ENCODE measurements at places on chromosomes 6 and 20. TPM values are rescaled to one million over a fixed set of nuclear protein-coding genes. Genes with fewer than 3 reads are reported as not detected.
A peak's percentile ranks its signal among the peaks of the same experiment; 100 is the strongest.

- no peaks in the 10 kb centered on the region for H3K4me1 ChIP-seq
- peaks cover 25% of the 10 kb centered on the region for H3K27me3 ChIP-seq
- no peak overlapping the region for H3K27ac ChIP-seq
- H3K36me3 ChIP-seq, result no peaks in the 10 kb centered on the region
Observed at GRCh38 chr6:27591699-27592480, 119.0 kb upstream of the ZNF184 start.

GRCh38 chr20:54067606-54068174, 2.7 kb downstream of the BCAS1 start:
- H3K4me3 ChIP-seq, result peak overlapping the region; percentile 70
- peaks cover 35% of the 10 kb centered on the region for H3K4me1 ChIP-seq
- peak; percentile 78 for DNase-seq
- no peaks in the 10 kb centered on the region for H3K27me3 ChIP-seq
- H3K36me3 ChIP-seq, result no peaks in the 10 kb centered on the region

DNA sequence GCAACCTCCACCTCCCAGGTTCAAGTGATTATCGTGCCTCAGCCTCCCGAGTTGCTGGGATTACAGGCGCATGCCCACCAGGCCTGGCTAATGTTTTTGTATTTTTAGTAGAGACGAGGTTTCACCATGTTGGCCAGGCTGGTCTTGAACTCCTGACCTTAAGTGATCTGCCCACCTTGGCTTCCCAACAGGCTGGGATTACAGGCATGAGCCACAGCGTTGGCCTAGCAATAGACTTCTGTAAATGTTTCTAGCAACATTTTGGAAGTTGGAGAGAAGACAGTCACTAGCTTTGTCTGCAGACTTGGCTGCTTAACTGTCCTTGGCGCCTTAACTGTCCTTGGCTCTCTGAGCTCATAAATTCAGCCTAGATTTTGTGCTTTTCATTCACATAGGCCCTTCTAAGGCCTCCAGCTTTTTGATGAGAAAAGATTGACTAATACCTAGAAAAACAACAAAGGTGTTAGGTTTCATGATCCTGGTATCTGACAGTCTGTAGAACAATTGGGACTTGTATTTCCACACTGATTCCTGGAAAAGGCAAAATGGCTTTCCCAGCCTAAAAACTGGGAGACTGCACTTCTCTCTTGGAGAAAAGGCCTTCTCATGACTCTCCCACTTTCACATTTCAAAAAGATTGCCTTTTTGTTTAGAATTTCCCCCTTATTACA, 49.7 kb downstream of the OR2B2 start:
- H3K4me1 ChIP-seq, result peaks cover 5% of the 10 kb centered on the region
- no peak overlapping the region for H3K4me3 ChIP-seq
- no peak for DNase-seq
- H3K27ac ChIP-seq, result no peak overlapping the region
- H3K27me3 ChIP-seq, result peaks cover 3% of the 10 kb centered on the region

- H3K27me3 ChIP-seq, result no peaks in the 10 kb centered on the region
- no peak for DNase-seq
- H3K27ac ChIP-seq, result no peak overlapping the region
- H3K4me3 ChIP-seq, result no peak overlapping the region
- H3K4me1 ChIP-seq, result no peaks in the 10 kb centered on the region
Observed at GRCh38 chr6:160226118-160226591, 32.5 kb downstream of the SLC22A2 start.

- DNase-seq, result no peak
- no peaks in the 10 kb centered on the region for H3K27me3 ChIP-seq
- H3K4me3 ChIP-seq, result no peak overlapping the region
- no peaks in the 10 kb centered on the region for H3K36me3 ChIP-seq
Observed at GRCh38 chr20:12028771-12029170, 111.1 kb downstream of the BTBD3 start.

- no peak overlapping the region for H3K4me3 ChIP-seq
- H3K4me1 ChIP-seq, result peaks cover 6% of the 10 kb centered on the region
- H3K27me3 ChIP-seq, result peaks cover 38% of the 10 kb centered on the region
Observed at GRCh38 chr6:27492631-27493190, 19.8 kb upstream of the ZNF184 start.

GRCh38 chr20:8089668-8090067, 42.4 kb upstream of the PLCB1 start:
- no peaks in the 10 kb centered on the region for H3K36me3 ChIP-seq
- H3K27ac ChIP-seq, result no peak overlapping the region
- H3K4me1 ChIP-seq, result peaks cover 6% of the 10 kb centered on the region

DNA sequence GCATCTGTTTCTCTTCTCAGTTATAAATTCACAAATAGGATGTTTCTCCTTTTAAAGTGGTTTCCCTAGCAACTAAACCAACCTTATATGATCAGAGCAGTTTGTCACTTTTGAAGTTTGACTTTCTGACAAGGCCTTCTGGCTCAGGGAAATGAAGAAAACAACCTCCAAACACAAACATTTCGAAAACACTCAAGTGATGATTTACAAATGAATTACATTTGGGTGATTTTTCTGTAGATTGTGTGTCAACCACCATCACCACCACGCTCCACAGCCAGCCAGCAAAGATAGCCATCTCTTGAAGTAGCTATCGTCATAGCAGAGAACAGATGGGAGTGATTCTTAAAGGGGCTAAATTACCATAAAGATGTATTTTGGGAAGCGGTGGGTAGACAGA, 16.5 kb upstream of the MLIP start:
- DNase-seq, result no peak
- no peak overlapping the region for H3K4me3 ChIP-seq
- peaks cover 6% of the 10 kb centered on the region for H3K4me1 ChIP-seq
- H3K27ac ChIP-seq, result no peak overlapping the region
- H3K27me3 ChIP-seq, result peaks cover 5% of the 10 kb centered on the region
- H3K36me3 ChIP-seq, result no peaks in the 10 kb centered on the region

DNA sequence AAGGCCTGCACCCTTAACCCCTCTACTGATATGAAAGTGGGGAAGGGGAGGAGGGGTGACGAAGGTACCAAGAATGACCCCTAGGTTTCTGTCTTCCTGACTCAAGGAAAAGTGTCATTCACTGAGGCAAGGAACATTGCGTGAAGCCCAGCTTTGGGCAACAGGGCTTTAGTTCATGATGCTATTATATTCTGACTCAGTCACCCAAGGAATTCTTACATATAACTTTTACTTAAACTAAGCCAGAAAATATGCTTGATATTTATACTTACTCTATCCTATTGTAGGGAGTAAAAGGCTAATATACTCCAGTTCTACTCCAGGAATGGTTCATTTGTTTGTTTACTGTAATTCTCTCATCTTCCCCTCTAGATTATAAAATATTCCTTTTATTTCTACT, 60.5 kb downstream of the DOP1A start:
- H3K4me1 ChIP-seq, result no peaks in the 10 kb centered on the region
- no peak overlapping the region for H3K4me3 ChIP-seq
- no peaks in the 10 kb centered on the region for H3K27me3 ChIP-seq
- H3K36me3 ChIP-seq, result peaks cover 27% of the 10 kb centered on the region

- H3K27me3 ChIP-seq, result no peaks in the 10 kb centered on the region
- no peaks in the 10 kb centered on the region for H3K36me3 ChIP-seq
- no peak for DNase-seq
Observed at GRCh38 chr6:110831405-110831804, 16.1 kb upstream of the CDK19 start.

GRCh38 chr6:57183336-57183735, 11.2 kb downstream of the BAG2 start:
- peaks cover 20% of the 10 kb centered on the region for H3K36me3 ChIP-seq
- H3K4me1 ChIP-seq, result no peaks in the 10 kb centered on the region
- DNase-seq, result no peak

DNA sequence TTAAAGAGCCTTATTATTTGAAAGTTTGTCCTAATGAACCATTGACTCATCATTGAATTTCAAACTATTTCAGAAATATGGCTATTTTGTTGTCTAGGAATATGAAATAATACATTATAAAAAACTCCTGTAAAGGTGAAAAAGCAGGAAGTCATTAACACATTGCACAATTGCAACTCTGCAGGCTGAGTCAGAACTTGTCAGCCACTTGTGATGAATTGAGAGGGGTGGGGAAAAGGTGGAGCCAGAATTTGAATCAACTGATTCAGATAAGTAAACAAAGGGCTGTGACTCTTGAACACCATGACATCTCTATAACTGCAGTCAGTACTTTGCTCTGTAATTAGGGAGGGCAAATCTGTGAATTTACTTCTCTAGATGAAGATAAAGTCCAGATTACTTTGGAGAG, 6.0 kb downstream of the C6orf141 start:
- peaks cover 12% of the 10 kb centered on the region for H3K27me3 ChIP-seq
- H3K4me3 ChIP-seq, result peak overlapping the region; percentile 61
- peaks cover 5% of the 10 kb centered on the region for H3K36me3 ChIP-seq
- peaks cover 19% of the 10 kb centered on the region for H3K4me1 ChIP-seq
- peak overlapping the region; percentile 87 for H3K27ac ChIP-seq
- DNase-seq, result no peak

DNA sequence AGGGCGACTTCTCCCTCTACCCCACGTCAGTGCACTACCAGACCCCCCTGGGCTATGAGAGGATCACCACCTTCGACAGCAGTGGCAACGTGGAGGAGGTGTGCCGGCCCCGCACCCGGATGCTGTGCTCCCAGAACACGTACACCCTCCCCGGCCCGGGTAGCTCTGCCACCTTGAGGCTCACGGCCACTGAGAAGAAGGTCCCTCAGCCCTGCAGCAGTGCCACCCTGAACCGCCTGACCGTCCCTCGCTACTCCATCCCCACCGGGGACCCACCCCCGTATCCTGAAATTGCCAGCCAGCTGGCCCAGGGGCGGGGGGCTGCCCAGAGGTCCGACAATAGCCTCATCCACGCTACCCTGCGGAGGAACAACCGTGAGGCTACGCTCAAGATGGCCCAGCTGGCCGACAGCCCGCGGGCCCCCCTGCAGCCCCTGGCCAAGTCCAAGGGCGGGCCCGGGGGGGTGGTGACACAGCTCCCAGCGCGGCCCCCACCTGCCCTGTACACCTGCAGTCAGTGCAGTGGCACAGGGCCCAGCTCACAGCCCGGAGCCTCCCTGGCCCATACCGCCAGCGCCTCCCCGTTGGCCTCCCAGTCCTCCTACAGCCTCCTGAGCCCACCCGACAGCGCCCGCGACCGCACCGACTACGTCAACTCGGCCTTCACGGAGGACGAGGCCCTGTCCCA, 57.5 kb upstream of the TMEM181 start:
- H3K27me3 ChIP-seq, result no peaks in the 10 kb centered on the region
- no peak overlapping the region for H3K4me3 ChIP-seq
- peaks cover 16% of the 10 kb centered on the region for H3K36me3 ChIP-seq
- H3K4me1 ChIP-seq, result no peaks in the 10 kb centered on the region
- no peak overlapping the region for H3K27ac ChIP-seq

DNA sequence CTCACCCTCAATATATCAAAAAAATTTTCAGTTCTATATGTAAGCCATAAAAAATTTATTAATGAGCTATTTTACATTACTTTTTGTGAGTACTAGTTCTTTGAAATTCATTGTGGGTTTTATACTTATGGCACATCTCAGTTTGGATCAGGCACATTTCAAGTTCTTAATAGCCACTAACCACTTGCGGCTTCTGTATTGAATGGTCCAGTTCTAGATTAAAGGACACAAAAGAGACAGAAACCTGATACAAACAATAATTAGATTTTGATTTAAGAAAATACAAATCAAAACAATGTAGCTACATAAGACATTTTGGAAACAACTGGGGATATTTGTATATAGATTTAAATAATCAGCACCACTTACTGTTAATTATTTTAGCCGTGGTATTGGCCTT, 86.6 kb upstream of the RNF24 start:
- no peak overlapping the region for H3K27ac ChIP-seq
- peaks cover 17% of the 10 kb centered on the region for H3K27me3 ChIP-seq
- DNase-seq, result no peak
- H3K36me3 ChIP-seq, result no peaks in the 10 kb centered on the region

- peak overlapping the region; percentile 71 for H3K27ac ChIP-seq
- no peaks in the 10 kb centered on the region for H3K27me3 ChIP-seq
- DNase-seq, result no peak
- no peak overlapping the region for H3K4me3 ChIP-seq
Observed at GRCh38 chr6:142568857-142569597, 267.2 kb downstream of the ADGRG6 start.

DNA sequence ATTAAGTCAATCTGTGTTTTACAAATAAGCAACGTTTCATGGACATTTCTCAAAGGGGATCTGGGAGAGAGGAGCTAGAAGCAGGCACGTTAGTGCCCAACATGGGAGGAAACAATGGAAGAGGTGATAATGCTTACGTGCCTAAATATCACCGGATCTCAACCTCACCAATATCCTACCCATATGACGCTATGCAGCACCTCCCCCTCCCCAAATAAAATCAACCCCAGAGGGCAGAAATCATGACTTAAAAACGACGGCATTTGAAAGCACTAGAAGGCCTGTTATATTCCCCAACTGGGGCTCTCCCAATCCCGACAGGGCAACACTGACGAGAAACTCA, 425 bp downstream of the HBS1L start:
- DNase-seq, result no peak
- peaks cover 3% of the 10 kb centered on the region for H3K36me3 ChIP-seq
- peaks cover 3% of the 10 kb centered on the region for H3K27me3 ChIP-seq
- H3K4me1 ChIP-seq, result peaks cover 14% of the 10 kb centered on the region
- peak overlapping the region; percentile 99 for H3K4me3 ChIP-seq

DNA sequence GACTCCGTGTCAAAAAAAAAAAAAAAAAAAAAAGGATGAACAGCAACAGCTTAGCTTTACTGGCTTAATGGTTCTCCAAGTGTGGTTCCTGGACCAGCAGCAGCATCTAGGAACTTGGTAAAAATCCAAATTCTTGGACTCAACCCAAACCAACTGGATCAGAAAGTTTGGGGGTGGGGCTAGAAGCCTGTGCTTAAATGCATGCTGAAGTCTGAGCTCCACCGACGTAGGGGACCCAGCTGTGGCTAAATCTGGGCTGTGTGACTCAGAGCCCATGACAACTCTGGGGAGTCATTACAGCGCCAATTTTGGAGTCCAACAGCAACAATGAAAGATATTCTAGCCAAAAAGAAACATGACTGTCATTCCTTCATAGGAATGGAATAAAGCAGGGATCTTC, 13.6 kb upstream of the CHD6 start:
- no peak overlapping the region for H3K4me3 ChIP-seq
- no peak overlapping the region for H3K27ac ChIP-seq
- DNase-seq, result no peak
- H3K27me3 ChIP-seq, result peaks cover 3% of the 10 kb centered on the region
- H3K4me1 ChIP-seq, result no peaks in the 10 kb centered on the region

B4GALT5 gene
- 49.7 TPM for total RNA-seq

ECT2L gene
- total RNA-seq, result 0.07 TPM

FERMT1 gene
- 7.1 TPM for total RNA-seq

TRAPPC3L gene
- 0.27 TPM for total RNA-seq

NKAIN4 gene
- total RNA-seq, result 10.2 TPM

Measured in type B pancreatic cell (in vitro differentiated cells).